ENCODE measurements at places on chromosomes 6 and 20.

DNA sequence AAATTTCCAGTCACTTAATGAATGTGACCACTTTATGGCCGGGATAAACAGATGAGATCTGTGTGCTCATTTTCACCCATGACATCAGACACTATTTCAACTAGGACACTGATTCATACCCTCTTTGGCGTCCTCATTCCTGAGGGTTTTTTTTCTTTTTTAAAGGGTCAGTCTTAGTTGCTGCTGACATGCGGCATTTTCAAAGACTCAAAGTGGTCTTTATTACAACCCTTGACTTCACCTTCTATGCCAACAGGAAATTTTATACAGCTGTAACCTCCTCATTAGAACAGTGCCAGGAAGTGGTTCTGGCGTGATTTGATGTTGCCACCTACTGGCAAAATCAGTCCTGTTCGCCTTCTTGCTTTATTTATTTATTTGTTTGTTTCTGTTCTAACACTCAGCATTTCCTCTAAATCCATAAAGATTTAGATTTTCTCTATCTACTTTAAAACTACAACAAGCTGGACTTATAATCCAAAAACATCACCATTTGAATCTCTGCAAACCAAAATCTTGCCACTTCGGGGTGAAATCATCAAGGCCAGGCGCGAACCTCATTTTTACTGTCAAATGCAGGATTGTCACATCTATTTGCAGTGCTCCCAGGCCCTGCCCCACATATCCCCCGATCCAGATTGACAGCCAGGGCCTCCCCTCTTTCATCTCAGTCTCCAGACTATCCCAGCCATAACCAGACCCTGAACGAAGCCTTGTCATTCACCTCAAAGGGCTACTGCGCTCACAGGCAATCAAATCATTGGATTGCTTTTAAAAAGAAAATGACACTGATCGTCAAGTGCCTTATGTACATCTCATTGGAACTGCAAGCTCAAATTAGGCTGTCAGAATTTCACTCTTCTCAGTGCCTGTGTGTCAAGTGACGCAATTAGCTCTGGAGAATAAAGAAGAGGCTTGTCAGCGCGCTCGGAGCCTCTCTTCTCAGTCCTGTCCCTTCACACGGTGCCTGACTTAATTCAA, 77.5 kb downstream of the C6orf118 start:
- no peak for DNase-seq

- DNase-seq: no peak
These were observed 128.0 kb upstream of the FAM83B start for GRCh38 chr6:54718541-54719023.

DNA sequence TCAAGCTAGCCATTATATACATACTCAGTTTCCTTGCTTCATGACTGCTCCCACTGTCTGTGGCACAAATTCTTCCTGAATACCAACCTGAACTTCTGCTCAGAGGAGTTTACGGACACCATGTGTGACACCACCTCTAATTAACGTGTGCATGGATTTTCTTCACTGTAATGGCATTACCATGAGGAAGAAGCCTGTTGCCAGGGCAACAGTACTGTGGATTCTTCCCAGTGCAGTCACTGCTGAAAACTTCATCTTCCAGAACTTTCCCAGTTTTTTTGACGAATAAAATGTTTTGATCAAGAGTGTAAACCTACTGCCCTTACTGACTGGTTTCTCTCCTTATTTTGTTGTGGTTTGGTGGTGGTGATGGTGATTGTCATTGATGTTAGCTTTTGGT, 444.3 kb upstream of the NRSN1 start:
- no peak for DNase-seq

- DNase-seq: no peak
These were observed 170.0 kb downstream of the HACE1 start for GRCh38 chr6:104689551-104690205.

DNA sequence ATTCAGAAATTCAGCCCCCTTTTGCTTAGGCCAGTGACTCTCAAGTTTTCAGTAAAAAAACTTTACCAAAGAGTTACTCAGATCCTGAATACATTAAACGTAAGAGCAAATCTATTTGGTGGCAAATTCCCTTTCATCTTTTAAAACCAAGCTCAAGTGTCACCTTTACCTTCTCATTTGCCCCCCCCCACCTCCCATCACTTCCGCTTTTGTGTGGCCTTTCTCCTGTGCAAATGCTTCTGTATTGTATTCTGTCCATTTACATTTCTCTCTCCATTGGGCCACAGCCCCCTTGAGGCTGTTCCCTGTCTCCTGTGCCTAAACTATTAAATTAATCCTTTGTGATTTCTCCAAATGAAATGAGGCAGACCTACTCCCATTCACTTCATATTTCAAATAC, 1.9 kb downstream of the NOL7 start:
- no peak for DNase-seq

GRCh38 chr6:121491576-121491975, 56.1 kb downstream of the GJA1 start:
- no peak for DNase-seq

DNA sequence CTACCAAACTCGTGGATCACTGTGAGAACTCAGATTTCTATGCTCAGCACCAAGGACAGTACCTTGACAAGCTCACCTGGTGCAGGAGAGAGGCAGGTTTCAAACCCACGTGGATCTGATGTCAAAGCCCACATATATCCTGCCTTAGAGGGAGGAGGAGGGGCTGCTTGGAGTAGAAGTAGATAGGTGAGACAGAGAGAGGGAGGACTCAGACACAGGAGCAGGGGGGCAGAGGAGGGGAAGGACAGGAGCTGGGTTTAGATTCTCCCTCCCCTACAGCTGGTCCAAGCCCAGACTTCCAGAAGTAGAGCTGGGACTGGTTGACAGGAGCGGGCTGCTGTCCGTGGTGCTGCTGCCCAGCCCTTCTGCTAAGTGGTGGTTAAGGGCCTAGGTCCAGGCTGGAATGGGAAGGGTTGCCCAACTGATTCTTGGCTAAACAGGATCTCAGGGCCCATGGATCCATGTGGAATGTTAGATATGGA, 77.5 kb downstream of the CDH22 start:
- peak; percentile 15 for DNase-seq

GRCh38 chr20:19734811-19735210, 23.2 kb upstream of the RIN2 start:
- no peak for DNase-seq

- DNase-seq: no peak
These were observed 37.0 kb downstream of the AKAP7 start for GRCh38 chr6:131172222-131172621.

DNA sequence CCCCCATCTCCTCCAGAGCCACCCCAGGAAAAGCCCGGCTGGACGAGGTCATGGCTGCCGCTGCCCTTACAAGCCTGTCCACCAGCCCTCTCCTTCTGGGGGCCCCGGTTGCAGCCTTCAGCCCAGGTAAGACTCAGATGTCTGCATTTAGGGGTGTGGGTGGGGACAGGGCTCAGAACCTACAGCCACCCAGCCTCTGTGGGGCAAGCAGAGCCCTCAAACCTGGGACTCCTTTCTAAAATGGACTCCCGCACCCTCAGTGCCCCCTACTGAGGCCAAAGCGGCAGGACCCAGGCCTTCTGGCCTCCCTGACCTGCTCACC, 1.7 kb downstream of the SLC2A4RG start:
- DNase-seq: no peak

DNA sequence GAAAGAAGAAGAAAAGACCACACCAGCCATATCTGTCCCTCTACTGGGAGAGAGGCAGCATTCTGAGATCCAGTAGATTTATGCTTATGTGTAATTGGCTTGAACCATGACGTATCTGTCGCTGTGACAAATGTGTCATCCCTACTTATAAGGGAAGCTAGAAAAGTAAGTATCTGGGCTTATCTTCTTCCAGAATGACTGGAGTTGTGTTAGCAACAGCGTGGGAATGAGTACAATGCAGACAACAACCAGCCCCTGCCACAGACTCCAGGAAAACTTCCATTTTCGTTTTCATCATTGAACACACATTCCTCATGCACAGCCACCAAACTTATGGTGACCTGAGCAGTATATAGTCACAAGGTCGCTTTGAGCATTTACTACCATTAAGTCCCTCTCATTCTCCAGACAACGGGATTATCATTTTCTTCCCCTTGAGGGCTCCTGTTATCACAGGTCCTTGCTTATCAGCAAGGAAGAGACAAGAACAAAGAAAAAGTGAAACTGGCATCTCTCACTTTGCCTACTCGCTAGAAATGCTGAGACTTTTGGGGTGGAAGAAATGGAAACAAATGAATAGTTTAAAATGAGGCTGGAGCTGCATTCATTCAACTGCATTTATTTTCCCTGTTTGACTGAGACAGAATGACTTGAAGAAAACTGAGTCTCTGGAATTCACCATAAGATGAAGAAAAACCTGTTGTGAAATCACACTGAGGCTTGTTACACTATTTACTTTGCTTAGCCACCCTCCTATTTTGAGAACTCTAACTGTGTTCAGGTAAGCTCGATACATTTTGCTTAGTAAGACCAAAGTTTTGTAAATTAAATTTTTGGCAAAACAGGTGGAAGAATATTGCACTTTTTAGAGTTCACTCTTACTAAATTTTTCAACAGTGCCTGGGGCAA, 149.3 kb upstream of the FOXQ1 start:
- DNase-seq: no peak

GRCh38 chr20:10954137-10954840, 280.5 kb upstream of the JAG1 start:
- DNase-seq: no peak

- DNase-seq: no peak
These were observed 204.6 kb downstream of the NKAIN2 start for GRCh38 chr6:124008000-124008987.

GRCh38 chr6:130632277-130632676, 194.9 kb upstream of the SMLR1 start:
- DNase-seq: no peak

DNA sequence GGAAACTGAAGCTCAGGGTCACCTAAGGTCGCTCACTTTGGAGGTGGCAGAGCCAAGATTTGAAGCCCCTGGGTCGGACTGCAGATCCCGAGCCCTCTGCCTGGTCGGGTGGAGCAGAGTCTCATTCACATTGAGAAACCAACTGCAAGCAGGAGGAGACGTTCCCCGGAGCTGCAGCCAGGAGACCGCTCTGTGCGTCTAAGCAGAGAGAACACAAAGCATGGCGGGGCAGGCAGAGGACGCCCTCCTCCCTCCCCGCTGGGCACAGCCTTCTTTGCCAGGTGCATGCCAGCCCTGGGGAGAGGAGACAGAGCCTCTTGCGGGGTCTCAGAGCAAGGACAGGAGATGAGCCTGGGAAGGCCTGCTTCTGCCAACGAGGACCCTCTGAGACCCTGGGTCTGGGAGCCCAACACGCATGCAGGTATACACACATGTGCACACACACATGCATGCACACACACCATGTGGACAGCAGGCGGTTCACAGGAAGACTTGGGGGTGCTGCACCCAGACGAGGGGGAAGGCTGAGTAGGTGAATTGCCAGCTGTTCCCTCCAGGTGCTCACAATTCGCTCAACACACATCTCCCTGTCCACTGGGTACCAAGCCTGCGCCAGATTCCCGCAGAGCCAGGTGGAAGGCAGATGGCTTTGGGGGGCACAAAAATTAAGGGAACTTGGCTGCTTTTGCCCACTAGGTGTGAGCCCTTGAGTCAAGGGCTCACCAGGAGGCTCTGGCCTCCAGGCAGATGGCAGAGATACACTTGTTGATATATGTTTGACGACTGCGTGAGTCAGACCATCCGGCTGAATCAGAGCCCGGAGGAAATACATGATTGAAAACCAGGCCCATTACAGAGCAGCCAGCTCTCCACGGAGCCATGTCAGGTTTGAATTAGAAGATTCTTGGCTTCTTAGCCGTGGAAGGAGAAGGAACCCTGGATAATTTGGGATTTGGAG, 5.5 kb upstream of the NTSR1 start:
- peak; percentile 90 for DNase-seq

DNA sequence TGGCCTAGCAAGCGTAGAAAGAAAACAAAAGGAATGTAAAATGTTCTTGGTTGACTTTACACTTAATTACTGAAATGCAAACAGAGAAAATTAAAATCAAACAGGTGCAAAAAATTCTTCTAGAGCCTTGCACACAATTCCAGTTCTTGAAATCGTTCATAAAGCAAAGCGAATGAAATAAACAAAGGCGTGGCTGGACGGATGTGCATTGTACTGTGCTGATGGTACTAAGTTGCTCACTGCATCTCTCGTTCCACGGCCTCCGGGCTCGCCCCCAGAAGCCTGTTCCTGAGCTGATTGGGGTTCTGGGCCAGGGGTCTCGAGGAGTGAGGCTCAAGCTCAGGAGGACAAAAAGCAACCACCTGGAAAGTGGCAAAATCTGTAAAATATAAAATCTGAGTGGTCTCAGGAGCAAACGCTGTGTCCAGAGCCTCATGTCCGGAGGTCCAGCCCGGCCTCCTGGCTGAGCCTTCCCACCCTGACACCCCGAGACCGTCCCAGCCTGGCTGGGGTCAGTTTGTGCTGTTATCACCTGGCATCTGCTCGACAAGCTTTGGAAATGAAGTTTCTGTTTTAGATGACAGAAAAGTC, 71.3 kb downstream of the TTLL2 start:
- no peak for DNase-seq

DNA sequence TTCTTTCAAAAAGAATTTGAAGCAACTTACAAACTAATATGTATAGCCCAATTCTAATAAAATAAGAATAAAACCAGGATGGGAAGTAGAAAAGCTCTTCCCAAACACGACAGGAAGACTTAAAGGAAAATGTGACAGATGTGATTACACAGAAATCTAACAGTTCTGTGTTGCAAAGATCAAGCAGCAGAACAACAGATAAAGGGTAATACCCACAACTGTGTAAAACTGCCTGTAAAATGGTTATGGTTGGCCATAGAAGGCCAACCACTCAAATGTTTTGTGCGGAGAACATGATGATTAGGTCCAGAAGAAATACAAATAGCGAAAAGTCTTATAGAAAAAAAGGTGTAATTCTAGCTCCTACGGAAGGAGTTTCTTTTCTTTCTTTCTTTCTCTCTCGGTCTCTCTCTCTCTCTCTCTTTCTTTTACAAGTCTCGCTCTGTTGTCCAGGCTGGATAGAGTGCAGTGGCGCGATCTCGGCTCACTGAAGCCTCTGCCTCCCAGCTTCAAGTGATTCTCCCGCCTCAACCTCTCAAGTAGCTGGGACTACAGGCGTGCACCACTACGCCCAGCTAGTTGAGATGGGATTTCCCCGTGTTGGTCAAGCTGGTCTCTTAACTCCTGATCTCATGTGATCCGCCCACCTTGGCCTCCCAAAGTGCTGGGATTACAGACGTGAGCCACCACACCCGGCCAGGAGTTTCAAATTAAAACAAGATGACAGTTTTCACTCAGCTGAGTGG, 128.5 kb downstream of the QRSL1 start:
- DNase-seq: no peak

DNA sequence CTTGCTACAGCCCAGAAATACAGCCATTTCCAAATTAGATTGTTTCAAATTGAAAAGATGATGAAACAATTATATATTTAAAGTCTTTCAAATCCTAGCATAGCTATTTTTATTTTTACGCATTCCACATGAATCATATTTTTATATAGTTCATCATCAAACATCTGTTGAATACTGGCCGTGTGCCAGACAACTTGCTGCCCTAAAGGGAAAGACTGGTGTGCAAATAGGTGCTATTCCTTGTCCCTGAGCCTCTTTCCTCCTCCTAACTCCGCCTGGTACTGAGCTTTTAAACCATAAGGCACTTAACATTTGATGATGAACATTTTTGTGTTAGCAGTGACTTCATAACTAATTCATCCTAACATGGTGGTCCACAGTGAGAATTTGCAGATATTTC, 18.7 kb upstream of the PLCG1 start:
- DNase-seq: no peak

- no peak for DNase-seq
These were observed 145.9 kb upstream of the OLIG3 start for GRCh38 chr6:137640086-137640485.

GRCh38 chr6:83365931-83366330, 64.9 kb downstream of the ME1 start:
- no peak for DNase-seq

- DNase-seq: no peak
These were observed 30.3 kb upstream of the VEGFA start for GRCh38 chr6:43739642-43740091.

All from common myeloid progenitor, CD34-positive (primary cell).